ENCODE measurements at places on chromosomes 7 and 10.

- no peak for DNase-seq
Measured at GRCh38 chr10:116487522-116488430, 58.0 kb upstream of the PNLIP start.

DNA sequence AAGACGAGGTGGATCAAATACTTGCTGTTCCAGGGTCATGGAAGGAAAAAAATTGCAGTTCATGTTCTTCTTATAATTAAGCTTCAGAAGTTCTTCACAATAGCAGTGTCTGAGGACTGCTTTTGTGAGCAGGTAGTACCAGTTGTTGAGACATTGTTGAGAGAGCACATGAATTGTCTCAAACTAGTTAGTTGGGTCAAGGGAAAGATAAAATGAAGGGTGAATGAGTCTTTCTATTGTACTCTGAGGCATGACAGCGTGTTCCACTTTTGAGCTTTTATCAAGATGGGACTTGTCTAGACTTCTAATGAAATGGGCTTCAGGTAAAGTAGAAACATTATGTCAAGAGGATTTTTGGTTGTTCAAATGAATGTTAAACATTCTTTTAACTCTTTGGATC lies 26.0 kb downstream of the KAT6B start:
- DNase-seq, result no peak

DNA sequence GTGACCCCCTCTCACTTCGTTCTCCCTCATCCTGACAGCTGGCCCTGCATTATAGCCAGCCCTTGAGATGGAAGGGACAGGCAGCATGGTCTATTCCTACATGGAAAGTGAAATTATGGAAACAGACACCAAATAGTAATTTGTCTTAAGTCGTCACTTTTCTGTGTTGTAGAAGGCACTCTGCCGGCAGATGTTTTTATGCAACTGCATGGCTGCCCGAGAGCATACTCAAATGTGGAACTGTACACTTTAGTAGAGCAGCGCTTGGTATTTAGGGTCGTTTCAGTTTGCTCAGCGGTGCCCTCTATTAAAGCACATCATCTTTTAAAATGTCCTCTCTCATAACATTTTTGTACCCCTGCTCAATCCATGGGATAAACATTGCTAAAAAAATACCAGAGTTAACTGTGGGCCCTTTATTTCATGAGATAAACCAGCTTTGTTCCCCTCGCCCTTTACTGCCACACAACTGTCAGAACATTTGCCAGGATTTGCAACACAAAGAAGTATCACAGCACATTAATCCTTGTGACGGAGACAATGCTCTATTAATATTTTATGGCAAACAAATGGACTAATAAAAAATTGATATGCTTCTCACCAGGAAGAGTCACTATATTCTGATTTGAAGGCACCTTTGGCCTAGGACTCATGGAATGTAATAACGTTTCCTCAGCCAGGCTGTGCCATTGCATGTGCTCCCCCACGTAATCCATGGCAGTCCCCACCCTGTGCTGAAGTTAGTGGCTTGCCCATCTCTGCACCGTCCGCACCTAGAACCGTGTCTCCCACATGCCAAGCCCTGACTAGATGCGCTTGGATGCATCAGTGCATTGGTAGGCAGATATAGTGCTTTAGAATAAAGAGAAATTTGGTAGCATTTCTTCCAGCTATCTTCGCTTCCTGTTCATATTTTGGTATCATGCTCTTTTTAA lies 221.3 kb downstream of the PAXIP1 start:
- no peak for DNase-seq

GRCh38 chr10:11532306-11532705 lies 79.1 kb downstream of the USP6NL start:
- DNase-seq, result no peak

GRCh38 chr10:71124921-71125748 lies 87.2 kb upstream of the UNC5B start:
- no peak for DNase-seq

GRCh38 chr10:132589015-132589414 lies 51.4 kb downstream of the INPP5A start:
- no peak for DNase-seq
